Left ventricle myocardium inferior (tissue), 1 donor: ENCODE measurements at places on chromosomes 3 and 15. TPM values are rescaled to one million over a fixed set of nuclear protein-coding genes. Genes with fewer than 3 reads are reported as not detected.
A peak's percentile ranks its signal among the peaks of the same experiment; 100 is the strongest.

CFAP44 gene
- 1.5 TPM for total RNA-seq

LTK gene
- total RNA-seq, result 1.2 TPM

DNA sequence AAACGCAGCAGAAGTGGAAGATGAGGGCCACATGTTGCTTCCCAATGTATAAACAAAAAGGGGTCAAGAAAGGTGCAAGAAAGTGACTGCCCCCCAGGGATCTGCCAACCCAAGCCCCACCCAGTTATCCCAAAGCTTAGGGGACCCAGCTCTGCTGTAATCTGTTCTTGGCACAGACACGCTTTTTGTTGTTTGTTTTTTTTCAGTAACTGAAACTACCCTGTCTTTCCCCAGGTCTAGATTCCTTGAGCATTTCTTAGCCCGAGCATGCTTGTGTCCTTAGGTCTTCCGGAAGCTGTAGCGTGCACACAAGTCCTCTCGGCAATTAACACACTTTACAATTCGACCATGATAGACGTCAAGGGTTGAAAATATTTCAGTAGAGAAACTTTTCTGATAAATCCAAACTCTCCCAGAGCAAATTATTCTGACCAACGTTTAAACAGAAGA is 8.5 kb upstream of the PPARG start:
- no peaks in the 10 kb centered on the region for H3K4me1 ChIP-seq
- DNase-seq, result no peak
- no peak overlapping the region for H3K4me3 ChIP-seq
- no peaks in the 10 kb centered on the region for H3K27me3 ChIP-seq
- no peaks in the 10 kb centered on the region for H3K36me3 ChIP-seq
- H3K27ac ChIP-seq, result no peak overlapping the region

- H3K36me3 ChIP-seq, result no peaks in the 10 kb centered on the region
- peak overlapping the region; percentile 54 for H3K4me3 ChIP-seq
- DNase-seq, result no peak
- peaks cover 21% of the 10 kb centered on the region for H3K4me1 ChIP-seq
- no peaks in the 10 kb centered on the region for H3K27me3 ChIP-seq
Measured at GRCh38 chr3:9316881-9317361, 45.9 kb upstream of the THUMPD3 start.

- no peaks in the 10 kb centered on the region for H3K27me3 ChIP-seq
- peak overlapping the region; percentile 83 for H3K4me3 ChIP-seq
- H3K4me1 ChIP-seq, result peaks cover 46% of the 10 kb centered on the region
- H3K36me3 ChIP-seq, result peaks cover 25% of the 10 kb centered on the region
Measured at GRCh38 chr3:10248984-10249748, 907 bp downstream of the TATDN2 start.

- H3K4me3 ChIP-seq, result no peak overlapping the region
- H3K27ac ChIP-seq, result peak overlapping the region; percentile 43
- no peaks in the 10 kb centered on the region for H3K36me3 ChIP-seq
- no peaks in the 10 kb centered on the region for H3K27me3 ChIP-seq
- no peak for DNase-seq
Measured at GRCh38 chr3:195111319-195111705, 159.6 kb downstream of the XXYLT1 start.

- peaks cover 7% of the 10 kb centered on the region for H3K36me3 ChIP-seq
- DNase-seq, result no peak
- H3K27me3 ChIP-seq, result no peaks in the 10 kb centered on the region
- no peak overlapping the region for H3K4me3 ChIP-seq
- no peak overlapping the region for H3K27ac ChIP-seq
Measured at GRCh38 chr3:64104691-64105111, 81.4 kb upstream of the PSMD6 start.

- DNase-seq, result no peak
- H3K27ac ChIP-seq, result no peak overlapping the region
- peaks cover 3% of the 10 kb centered on the region for H3K36me3 ChIP-seq
- H3K27me3 ChIP-seq, result peaks cover 52% of the 10 kb centered on the region
Measured at GRCh38 chr15:69686626-69687025, 234.0 kb downstream of the RPLP1 start.
